Epithelial cell of proximal tubule (primary cell): ENCODE measurements at places on chromosomes 2 and 18. TPM values are rescaled to one million over a fixed set of nuclear protein-coding genes. Genes with fewer than 3 reads are reported as not detected.

The ANKAR gene
- 1.4 and 2.0 TPM in 2 replicates for total RNA-seq

The PSMA8 gene
- total RNA-seq = not detected in 2 replicates

The SIX3 gene
- total RNA-seq = not detected in 2 replicates

The PROKR1 gene
- total RNA-seq = 0.14 TPM in 1 of 2 replicates, not detected in the other

The ALLC gene
- total RNA-seq = not detected in 2 replicates

The EFHD1 gene
- total RNA-seq = 10.3 and 16.6 TPM in 2 replicates

The RNMT gene
- total RNA-seq = 21.3 and 27.4 TPM in 2 replicates

The TRAPPC8 gene
- total RNA-seq = 14.6 and 23.1 TPM in 2 replicates

The SP140 gene
- total RNA-seq = 4.6 and 5.3 TPM in 2 replicates

The ZSWIM2 gene
- not detected in 2 replicates for total RNA-seq

The TSPYL6 gene
- total RNA-seq = not detected in 2 replicates

The ORC4 gene
- total RNA-seq = 39.0 and 39.8 TPM in 2 replicates

The UGT1A7 gene
- 0.14 TPM in 1 of 2 replicates, not detected in the other for total RNA-seq

The SPDYA gene
- not detected in 2 replicates for total RNA-seq

The AFF3 gene
- 0.35 and 1.1 TPM in 2 replicates for total RNA-seq

The NGEF gene
- 4.2 and 8.6 TPM in 2 replicates for total RNA-seq

The CNGA3 gene
- total RNA-seq = not detected in 2 replicates

The ZC3H6 gene
- total RNA-seq = 0.94 and 6.7 TPM in 2 replicates

The C1QL2 gene
- total RNA-seq = not detected in 2 replicates

The COBLL1 gene
- 28.8 and 33.0 TPM in 2 replicates for total RNA-seq

The IL1R2 gene
- total RNA-seq = 5.4 and 12.6 TPM in 2 replicates
